ENCODE measurements at places on chromosomes 5 and 9. TPM values are rescaled to one million over a fixed set of nuclear protein-coding genes. Genes with fewer than 3 reads are reported as not detected.

Gene ARID3C
- total RNA-seq, result not detected

Gene ABCA1
- 61.2 TPM for total RNA-seq

- peak; percentile 8 for DNase-seq
Measured at GRCh38 chr9:104798209-104798995, 34.5 kb downstream of the NIPSNAP3B start.

- no peak for DNase-seq
Measured at GRCh38 chr5:103254921-103255320, 3.6 kb upstream of the MACIR start.

GRCh38 chr9:98727428-98727827 is 18.7 kb upstream of the GABBR2 start:
- no peak for DNase-seq

Gene CD74
- total RNA-seq, result 194 TPM

DNA sequence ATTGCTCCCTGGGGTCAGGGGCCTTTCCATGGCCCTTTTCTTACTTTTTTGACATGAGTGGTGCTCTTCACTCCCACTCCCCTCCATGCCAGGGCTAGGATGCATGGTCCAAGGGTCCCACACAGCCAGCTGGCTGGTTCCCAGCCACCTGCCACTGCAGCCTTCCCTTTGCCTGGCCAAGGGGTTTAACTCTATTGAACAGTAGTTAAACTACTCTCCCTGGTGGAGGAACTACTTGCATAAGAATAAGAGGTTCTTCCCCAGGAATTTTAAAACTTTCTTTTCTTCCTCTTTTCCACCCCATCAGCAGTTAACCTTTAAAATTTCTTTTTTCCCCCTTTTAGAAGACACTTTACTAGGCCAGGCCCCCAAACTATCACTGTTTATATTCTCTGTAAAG is 1532.8 kb upstream of the ACO1 start:
- DNase-seq, result no peak

DNA sequence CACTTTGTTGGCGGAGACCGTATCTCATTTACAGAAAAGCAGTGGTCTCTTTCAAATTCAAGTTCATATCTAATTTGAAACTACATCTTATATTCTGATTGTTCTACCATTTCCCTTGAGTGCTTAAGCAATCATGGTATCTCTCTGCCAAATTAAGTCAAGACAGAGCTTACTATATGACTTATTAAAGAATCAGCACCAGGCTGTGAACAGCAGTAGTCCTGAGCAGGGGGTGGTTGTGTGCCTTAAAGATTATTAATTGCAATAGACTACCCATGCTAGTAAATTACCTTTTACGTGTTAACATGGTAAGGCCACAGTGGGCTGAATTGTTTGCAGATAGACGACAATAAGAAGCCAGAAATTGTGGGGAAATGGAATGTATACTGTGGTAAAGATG is 21.5 kb downstream of the SNCAIP start:
- DNase-seq, result no peak

Gene PHF24
- total RNA-seq, result 0.49 TPM

- DNase-seq, result no peak
Measured at GRCh38 chr5:32551865-32552264, 33.5 kb upstream of the SUB1 start.

DNA sequence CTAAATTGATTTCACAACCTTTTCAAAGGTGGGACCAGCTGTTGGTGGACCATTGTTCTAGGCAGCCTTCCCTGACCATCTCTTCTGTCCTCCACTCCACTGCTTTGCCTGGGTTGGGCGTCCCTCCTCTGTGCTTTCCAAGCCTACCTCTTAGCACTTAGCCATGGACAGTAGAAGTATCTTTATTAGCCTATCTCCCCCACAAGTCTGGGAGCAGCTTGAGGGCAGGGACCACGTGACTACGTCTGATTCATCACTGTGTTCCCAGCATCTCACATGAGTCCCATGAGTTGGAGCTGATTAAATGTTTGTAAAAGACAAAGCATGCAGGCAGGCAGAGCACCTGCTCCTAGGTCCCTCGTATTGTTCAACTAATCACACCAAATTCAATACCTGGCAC is 20.9 kb downstream of the MORN5 start:
- DNase-seq, result no peak

Gene INIP
- total RNA-seq, result 14.4 TPM

DNA sequence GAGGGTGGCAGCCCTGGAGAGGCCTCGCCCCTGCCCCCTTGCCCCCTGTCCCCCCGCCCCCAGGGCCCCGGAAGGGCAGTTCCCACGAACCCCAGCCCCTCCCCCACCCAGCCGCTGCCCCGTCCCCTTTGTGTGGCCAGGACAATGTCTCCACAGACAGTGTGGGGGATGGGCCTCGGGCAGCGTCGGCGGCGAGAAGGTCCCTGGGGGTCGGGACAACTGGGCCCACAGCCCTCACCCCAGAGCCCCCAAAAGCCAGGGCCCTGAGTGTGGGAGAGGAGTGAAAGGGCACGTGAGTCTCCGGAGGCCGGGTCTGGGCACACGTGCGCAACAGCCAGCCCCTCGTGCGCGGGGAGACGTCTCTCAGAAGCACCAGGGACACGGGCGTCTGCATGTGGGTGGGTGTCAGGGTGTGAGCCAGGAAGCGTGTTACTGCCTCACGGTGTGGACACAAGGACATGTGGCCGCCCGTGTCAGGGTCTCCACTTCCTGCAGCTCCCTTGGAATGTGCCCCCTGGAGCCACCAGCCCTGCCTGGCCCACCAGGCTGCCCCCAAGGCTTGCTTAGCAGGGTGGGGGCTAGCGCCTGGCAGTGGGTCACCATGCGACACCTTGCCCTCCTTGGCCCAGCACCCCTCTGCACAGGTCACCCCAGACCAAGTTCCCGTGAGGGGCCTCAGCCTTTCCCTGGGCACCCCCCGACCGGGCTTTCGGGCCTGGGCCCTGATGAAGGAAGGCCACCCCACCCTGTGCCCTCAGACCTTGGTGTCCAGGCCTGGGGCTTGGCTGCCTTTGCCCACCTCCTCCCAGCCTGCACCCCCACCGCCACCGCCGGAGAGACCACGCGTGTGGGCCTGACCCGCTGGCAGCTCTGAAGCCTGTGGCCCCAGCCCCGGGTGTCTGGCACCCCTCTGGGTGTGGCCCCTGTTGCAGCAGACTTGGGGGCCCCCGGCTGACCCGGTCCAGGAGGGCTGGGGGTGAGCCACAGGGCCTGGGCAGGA is 12.8 kb upstream of the NRARP start:
- DNase-seq, result no peak

GRCh38 chr5:171475596-171475995 is 56.1 kb downstream of the FGF18 start:
- no peak for DNase-seq
